NCI-H1092 (cell line): ENCODE measurements at places on chromosomes 6 and 20.

DNA sequence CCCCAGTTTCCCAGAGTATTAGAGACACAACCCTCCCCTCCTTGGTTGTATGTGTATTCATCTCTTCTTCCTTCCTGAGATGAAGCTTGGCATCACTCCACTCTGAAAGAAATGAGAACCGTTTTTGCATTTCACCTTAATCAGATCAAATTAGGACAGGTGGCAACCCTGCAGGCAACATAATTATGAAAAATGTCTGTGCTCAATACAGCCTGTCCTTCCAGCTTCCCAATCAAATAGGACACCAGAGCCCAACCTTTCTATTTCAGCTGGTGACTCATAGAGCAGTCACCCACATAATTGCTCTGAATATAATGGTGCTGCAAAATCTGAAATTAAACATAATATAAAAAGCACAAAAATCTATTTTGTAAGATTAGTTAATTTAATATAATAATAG, 310.2 kb upstream of the AGPAT4 start:
- DNase-seq, result no peak

DNA sequence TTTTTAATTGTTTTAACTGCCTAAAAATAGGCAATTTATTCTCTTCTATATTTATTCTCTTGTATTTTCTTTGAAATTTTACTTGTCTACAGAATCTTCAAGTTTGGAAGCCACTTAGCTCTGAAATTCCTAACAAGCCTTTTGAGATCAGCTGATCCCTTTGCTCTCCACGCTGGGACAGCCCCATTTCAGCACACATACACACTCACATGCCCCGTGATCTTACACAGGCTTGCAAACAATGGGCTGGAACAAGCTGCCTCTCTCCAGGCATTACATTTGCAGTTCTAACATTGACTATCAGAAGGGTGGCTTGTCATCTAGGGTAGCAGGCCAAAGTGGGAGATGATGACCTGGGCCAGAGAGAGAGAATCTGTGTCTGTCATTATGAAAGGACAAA, 62.1 kb upstream of the RAB32 start:
- no peak for DNase-seq

- no peak for DNase-seq
Measured at GRCh38 chr20:14343491-14344065, 6.2 kb upstream of the FLRT3 start.

- DNase-seq, result no peak
Measured at GRCh38 chr20:46243707-46244628, 64.3 kb downstream of the CDH22 start.

- DNase-seq, result no peak
Measured at GRCh38 chr20:34315236-34315635, 12.1 kb upstream of the AHCY start.

DNA sequence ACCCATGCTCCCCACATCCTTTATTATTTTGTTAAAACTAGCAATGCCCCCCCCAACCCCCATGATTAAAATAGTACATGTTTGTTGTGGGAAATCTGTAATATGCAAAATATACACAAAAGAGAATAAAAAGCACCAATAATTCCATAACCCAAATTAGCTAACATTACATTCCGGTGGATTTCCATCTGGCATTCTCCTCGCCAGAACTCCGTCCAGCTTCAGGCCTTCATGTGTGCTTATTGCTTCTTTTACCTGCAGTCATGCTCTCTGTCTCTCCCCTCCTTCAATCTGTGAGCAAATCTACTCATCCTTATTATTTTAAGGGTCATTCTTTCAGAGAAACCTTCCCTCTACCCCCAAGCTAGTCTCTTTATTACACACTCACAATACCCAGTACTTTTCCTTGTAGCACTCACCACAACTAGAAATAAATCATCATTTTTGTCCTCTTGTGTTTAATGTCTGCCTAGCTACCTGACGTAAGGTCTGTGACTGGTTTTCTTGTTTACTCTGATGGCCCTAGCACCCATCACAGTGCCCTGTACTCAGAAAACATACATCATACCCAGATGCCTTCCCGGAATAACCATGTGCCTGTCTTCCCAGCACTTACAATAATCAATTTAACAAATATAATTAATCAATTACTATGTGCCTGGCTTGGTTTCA, 25.6 kb upstream of the IER3 start:
- DNase-seq, result no peak

- DNase-seq, result no peak
Measured at GRCh38 chr20:1467355-1468116, 887 bp upstream of the NSFL1C start.

DNA sequence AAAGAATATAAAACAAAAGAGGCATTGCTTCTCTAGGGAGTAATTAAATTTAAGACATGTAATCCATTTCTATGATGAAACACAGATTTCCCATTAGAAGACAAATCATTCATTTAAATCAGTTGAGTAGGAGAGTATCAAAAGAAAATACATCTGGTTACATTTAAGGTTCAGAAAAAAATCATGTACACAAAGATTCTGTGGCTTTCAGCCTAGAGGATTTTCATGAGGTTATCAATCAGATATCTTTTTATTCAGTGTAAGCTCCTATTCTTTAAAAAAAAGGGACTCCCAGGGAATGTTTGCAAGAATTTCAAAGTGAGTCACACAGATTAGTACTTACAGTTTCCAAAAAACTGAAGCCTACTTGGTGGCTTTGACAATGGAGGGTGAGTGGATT, 24.9 kb downstream of the COL21A1 start:
- no peak for DNase-seq

- DNase-seq, result no peak
Measured at GRCh38 chr20:37200376-37200775, 21.0 kb upstream of the MROH8 start.

DNA sequence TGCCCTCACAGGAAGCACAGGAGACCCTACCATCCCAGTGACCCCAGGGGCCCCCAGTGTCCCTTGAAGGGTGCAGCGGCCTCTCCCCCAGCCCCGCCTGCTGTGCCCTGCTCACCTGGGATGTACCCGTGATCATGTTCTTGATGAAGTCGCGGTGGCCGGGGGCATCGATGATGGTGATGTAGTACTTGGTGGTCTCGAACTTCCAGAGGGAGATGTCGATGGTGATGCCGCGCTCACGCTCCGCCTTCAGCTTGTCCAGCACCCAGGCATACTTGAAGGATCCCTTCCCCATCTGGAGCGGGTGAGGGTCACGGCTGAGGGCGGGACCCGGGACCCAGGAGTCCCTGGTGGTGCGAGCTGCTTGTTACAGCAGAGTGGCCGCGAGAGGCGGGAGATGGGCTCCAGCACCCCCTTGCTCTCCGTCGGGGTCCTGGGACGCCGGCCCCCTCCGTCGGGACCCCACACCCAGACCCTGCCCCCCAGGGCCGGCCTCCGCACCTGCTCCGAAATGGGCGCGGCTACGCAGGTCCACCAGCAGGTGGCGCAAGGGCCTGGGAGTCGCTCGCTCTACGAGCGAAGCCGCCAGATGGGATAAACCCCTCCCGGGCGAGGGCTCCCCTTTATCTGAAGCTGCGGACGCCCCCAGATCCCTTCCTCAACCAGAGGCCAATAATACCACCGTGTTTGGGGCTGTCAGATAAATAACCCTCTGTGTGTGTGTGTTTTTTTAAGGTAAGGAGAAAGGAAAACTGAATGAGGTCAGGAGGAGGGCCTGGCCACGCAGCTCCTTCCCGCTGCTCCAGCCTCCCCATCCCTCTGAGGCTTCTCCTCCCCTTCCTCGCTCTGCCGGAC, 2.9 kb downstream of the EEF1A2 start:
- DNase-seq, result peak; percentile 38

DNA sequence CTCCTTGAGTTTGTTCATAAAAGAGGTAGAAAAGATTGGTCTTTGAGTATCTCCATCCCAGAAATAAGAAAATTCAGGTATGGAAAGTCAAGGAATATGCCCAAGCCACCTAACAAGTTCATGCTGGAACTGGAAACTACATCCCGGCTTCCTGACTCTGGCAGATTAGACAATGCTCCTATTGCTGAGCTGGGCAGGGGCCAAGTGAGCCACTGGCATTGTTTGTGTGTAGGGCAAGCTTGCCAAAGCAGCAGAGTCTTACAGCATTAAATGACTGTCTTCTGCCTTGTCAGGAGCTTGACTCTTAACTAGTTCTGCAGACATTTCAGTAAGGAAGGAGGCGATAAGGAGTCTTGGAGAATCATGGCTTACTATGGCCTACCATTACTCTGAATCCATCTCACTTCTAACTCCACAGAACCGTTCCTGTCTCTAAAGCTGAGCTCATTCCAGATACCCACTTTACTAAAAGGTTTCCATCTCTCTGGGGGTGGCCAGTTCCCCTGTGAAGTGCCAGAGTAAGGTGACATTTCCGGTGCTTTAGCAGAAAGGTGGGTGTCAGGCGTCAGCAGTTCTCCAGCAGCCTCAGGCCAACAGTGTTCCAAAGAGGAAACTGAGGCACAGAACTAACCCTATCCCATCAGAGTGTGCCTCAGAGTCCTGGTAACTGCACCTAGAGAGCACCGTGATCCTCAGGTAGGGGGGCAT, 30.1 kb downstream of the PRDM1 start:
- DNase-seq, result no peak

DNA sequence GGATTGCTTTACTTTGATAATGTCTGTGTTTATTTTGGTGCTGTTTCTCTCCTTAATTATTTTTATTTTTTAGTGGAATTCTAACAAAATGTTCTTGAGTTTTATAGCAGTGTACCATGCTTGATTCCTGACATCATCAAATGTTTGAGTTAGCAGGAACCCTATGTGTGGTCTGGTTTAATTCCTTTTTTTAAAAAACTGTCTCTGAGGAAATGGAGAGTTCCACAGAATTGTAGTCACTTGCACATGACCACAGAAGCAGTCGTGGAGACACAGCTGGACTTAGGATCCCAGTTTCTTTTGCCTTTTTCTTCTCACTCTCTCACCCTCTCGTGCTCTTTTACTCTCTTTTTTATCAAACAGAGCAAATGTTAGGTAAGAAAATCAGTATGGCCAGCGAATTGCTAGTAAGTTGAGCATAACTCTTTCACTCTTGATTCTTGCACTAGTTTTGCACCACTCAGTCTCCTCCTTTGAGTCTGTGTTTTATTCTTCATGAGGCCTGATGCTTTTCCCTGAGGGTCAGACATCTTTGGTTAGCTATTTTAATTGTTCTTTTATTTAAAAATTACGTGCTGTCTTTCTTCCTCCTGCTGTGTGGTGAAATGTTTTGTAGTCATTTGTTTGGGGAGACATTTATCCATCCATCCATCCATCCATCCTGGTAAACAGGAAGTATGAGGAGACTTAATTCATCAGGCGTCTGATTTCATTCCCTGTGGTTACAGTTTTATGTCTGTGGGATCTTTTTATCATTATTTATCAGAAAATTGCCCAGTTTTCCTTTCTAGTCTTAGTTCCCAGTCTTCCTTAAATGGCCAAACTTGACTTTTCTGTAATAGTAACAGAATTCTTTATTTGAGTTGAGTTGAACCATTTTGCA, 83.0 kb downstream of the SCAF8 start:
- DNase-seq, result no peak

DNA sequence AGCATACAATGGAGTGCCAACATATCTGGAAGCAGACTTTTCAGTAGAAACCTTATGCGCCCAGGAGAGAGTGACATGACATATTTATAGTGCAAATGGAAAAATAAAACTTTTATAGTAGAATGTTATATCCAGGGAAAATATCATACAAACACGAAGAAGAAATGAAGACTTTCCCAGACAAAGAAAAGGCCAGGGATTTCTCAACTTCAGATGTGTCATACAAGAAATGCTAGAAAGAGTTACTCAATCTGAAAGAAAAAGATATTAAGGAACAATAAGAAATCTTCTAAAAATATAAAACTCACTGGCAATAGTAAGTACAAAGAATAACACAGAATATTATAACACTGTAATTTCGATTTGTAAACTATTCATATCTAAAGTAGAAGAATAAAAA, 1269.3 kb downstream of the GRIK2 start:
- no peak for DNase-seq

- DNase-seq, result no peak
Measured at GRCh38 chr20:10580700-10581099, 93.1 kb downstream of the JAG1 start.

- DNase-seq, result no peak
Measured at GRCh38 chr6:21111093-21111725, 482.3 kb upstream of the SOX4 start.

DNA sequence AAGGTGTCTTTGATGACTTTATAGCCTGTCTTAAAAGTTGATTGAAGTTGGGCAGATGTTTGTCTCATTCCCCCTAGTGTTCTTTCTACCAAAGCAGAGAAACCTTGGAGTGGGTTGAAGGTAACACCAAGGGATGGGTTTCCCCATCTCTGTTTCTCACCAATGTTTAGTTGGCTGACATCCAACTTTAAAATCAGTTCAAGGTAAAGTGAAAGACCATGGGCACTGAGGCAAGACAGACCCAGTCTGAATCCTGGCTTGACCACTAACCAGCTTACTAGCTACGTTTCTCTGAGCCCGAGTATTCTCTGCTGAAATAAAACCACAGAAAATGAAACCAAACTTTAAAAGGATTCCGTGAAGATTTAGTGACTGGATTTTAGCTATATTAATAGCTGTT, 258.9 kb downstream of the KIF16B start:
- no peak for DNase-seq

- no peak for DNase-seq
Measured at GRCh38 chr6:151494936-151495320, 1.1 kb downstream of the CCDC170 start.

- no peak for DNase-seq
Measured at GRCh38 chr6:117465691-117466090, 16.8 kb upstream of the DCBLD1 start.

GRCh38 chr6:112475083-112475482, 128.0 kb downstream of the RFPL4B start:
- DNase-seq, result no peak

DNA sequence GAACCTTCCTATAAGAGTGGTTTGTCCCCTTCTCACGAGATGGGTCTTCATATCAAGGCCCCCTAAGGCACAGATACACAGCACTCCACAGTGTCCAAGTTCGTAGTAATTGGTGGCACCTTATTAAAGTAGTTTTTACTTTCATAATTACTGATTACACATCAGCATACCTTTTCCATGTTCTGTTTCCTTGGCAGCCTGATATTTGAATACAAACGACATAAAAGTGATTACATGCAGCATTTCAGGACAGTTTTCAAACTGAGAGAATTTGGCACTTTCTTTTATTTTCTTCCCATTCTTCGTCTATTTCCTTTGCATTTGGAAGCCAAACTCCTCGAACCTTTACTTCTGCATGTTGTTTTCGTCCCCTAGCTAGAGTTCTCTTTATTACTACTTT, 139.7 kb downstream of the MTHFD1L start:
- DNase-seq, result no peak

DNA sequence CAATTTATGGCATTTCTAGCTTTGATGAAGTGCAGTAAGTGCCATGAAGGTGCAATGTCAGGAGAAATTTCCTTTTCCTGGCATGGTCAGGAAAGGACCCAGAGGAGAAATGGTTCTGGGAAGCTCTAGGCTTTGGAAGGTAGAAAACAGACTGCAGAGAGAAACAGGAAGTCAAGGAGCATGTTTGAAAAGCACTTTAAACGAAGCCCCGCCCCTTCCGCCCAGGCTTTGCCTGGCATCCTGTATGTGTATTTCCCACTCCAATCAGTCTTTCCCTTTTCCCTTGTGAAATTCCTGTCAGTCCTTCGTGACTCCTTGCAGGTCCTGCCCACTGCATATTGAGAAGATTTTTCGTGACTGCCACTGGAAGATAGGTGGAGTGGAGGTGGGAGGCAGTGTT, 320.9 kb upstream of the SASH1 start:
- no peak for DNase-seq
